ENCODE measurements at places on chromosomes 5 and 9.

DNA sequence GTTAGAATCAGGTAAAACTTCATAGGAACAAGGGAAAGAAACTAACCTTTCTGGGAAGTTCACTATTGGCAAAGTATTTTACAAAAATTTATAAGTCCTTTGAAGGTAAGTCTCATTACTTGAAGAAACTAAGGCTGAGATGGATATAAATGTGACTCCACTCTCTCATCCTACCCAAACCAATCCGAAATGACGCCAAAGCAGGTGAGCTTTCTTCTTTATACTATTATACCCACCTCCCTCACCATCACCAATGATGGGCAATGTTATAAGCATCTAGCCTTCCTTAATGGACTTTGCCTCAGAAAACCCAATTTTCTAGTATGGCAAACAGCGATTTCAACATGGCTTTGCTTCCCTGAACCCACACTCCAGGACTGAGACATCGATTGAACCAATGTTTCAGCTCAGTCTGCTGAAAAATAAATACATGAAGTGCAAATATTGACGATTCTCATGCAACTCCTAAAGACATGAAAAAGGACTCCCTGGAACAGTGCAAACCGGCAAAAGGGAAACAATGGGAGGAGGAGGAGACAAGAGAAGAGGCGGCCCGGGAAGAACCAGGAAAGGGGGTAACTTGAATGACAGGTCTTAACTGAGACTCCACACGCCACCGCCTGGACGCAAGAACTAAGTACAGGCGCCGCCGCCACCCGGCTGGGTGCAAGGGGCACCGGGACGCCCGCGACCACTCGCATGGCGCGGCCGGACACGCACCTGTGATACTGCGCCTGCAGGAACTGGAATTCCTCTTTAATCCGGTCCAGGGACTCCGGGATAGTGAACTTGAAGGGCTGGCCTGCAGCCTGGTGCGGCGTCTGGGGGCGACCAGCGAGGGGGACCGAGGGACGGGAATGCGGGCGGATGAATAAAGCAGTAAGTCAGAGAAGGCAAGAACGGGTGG, 2.5 kb downstream of the TLE1 start:
- peak; percentile 81 for DNase-seq

DNA sequence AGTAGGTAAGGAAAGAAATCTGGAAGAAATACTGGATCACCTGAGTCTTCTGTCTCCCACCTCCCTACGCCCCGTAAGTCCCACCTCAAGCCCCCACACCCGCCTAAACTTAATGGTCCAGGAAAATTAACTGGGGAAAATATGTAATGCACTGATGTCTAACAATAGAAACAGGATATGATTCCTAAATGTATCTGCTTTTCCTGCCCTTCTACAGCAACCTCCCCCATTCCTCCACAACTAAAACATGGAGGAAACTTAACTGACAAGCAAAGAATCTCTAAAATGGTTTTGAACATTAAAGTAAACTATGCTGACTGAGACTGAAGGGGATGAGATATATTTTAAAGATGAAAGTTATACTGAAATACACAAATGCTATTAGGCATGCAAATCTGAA, 10.4 kb downstream of the RFX3 start:
- no peak for DNase-seq

- DNase-seq = no peak
Observed at GRCh38 chr5:58075907-58076306, 384.0 kb downstream of the PLK2 start.

GRCh38 chr5:159410480-159410879, 80.2 kb upstream of the IL12B start:
- DNase-seq = no peak

DNA sequence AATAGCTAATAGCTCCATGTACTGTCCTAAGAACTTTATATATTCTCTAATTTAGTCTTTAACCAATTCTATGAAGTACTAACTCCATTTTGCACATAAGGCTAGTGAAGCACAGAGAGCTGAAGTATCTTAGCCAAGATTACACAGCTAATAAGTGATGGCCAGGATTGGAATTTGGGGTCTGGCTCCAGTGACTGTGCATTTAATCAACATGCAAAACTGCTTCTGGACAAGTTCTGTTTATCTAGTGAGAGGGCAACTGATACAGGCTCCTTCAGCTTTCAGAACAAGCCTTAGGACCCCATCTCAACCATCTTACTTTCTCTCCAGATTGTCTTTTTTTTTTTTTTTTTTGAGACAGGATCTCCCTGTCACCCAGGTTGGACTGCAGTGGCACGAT, 21.3 kb downstream of the SLC25A25 start:
- DNase-seq = no peak

DNA sequence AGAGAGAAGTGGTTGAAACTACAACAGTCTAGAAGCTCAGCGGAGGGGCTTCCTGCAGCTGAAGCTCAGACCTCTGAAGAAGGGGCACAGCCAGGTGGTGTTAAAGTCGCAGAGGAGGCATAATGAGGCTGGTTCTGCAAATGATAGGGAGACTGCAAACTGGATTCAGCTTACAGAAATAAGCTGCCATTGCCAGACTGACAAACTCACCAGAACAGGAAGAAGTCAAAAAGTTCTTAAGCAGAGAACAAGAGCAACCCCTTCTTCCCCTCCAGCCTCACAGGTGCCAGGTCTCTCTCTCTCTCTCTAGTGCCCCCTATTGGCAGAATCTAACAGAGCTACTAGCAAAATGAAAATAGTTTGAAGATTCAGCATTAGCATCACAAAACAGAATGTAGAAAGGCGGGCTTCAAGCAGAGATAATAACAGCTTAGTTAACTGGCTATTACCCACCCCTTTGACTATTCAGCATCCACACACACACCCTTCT, 76.7 kb downstream of the GRAMD2B start:
- DNase-seq = no peak

- DNase-seq = no peak
Observed at GRCh38 chr9:137804908-137805630, 72.5 kb upstream of the CACNA1B start.

GRCh38 chr9:136493567-136493971, 10.7 kb upstream of the SEC16A start:
- no peak for DNase-seq

DNA sequence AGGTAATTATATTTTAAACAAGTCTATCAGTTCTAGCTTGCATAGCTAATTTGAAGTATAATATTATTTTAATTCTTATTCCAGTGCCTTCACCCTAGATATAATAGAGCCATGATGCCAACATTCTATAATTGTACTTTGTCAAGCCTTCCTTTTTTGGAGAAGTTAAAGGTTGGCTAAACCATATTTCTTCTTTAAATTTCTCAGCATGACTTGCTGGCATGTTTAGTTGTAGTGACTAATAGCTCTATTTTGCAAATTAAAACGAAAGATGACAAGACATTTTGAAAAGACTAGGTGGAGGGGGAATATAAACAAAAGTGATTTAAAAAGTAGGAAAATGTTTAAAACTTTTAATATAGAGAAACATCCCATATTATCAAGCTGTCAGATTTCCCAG, 400.7 kb downstream of the PSAT1 start:
- no peak for DNase-seq

GRCh38 chr5:107389775-107390148, 281.0 kb downstream of the EFNA5 start:
- DNase-seq = no peak

DNA sequence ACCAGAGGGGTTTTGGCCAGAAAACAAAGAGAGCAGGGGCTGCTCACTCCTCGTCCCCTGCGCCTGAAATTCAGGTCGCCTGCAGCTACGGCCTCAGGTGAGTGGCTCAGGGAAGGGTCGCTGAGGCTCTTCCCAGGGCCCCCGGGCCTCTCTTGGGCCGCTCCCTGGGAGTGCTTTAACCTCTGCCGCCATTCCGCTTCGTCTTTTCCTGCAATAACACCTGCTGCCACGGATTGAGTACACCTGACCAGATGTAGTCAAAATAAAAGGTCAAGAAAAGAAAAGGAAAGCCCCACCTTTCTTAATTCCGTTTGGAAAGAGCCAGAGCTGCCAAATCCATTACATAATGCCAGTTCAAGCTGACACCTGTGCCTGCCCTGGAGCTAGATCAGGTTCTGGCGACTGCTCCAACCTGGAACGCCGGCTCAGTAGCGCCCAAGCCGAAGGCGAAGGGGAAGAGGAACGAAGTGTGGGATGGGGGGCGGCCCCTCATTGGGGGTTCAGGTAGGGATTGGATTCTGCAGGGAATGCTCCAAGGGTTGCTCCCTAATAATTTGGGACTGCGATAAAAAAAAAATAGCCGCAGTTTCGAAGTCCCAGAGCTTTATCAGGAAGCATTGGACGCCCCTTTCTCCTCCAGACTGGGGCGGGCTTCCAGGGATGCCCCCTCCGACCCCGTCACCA, 193.9 kb downstream of the MEF2C start:
- DNase-seq = no peak

GRCh38 chr5:28703651-28704260, 1665.4 kb upstream of the CDH9 start:
- DNase-seq = no peak

GRCh38 chr5:194102-194501, 2.8 kb downstream of the LRRC14B start:
- DNase-seq = no peak

DNA sequence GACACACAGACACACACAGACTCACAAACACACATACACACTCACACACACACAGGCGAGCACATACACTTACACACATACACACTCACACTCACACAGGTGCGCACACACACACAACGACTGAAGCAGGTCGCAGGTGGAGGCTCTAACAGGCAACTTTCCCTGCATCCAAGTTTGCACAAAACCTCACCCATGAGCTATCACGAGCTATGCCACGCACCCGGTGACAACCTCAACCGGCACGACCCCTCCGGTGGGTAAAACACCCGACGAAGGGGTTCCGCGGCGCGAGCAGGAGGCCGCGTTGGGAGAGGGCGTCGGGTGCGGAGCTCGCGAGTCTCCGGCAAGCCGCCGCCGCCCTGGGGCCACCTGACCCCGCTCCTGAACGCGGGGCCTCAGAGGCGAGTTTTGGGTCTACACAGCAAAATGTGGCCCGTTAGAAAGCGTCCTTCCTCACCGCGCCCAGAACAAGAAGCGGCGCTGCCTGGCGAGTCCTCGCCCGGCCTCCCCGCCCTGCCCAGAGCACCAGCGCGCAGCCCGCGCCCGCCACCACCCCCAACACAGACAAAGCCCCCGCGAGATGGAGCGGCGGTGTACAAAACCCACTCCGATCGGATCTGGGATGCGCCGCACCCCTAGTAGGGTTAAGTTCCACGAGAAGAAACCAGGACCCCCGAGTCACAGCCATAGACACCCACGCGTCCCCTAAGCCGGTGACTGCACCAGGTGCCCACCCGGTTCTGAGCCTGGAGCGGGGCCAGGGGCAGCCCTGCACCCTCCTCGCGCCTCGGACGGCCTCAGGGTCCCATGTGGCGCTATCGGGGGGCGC, 665 bp downstream of the SLC6A3 start:
- DNase-seq = no peak

GRCh38 chr5:7087719-7088297, 308.1 kb upstream of the ADCY2 start:
- DNase-seq = no peak

DNA sequence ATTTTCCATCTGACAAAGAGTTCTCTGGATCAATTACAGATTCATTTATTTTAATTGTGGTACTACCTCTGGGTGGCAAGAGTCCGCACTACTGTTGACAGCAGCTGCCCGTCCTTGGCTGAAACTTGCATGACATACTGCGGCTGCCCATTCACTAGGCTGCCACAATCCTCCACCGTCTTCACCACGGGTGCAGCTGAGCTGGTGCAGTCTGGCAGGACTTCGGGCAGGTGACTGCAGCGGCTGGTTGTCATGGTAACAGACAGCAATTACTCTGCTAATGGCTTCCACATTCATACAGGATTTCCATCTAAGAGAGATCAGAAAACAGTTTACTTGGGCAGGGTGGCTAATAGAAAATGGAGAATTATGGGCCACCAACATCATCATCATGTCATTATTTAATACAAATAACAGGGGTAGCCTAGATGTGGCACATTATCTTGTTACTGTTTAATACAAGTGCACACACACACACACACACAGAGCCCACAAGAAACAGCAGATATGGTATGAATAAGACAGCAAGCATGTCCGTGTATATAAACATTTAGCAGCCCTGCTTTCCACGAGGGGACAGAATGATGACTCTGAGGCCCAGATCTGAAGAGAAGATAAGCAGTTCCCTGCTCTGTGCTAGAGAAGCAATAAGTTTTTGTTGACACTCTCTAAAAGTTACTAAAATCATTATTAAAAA, 112.3 kb downstream of the MARCHF3 start:
- DNase-seq = no peak

- no peak for DNase-seq
Observed at GRCh38 chr9:84852617-84853301, 183.2 kb downstream of the NTRK2 start.

DNA sequence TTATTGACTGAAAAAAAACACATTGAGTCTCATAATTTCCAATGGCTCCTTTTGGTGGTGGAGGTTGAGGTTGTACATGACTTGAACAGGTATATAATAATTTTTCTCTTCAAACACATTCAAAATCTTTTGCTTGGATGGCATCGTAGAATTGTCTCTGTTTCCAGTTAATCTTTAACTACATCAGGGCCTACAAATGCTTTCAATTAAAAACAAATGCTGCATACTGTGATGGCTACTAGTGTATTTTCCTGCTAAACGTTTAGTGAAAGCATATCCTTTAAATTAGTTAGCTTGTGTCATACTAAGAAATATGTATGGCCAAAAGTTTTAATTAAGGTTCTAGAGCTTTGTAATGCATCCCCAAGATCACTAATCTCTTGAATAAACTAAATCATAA, 313.8 kb downstream of the SLF1 start:
- DNase-seq = no peak

DNA sequence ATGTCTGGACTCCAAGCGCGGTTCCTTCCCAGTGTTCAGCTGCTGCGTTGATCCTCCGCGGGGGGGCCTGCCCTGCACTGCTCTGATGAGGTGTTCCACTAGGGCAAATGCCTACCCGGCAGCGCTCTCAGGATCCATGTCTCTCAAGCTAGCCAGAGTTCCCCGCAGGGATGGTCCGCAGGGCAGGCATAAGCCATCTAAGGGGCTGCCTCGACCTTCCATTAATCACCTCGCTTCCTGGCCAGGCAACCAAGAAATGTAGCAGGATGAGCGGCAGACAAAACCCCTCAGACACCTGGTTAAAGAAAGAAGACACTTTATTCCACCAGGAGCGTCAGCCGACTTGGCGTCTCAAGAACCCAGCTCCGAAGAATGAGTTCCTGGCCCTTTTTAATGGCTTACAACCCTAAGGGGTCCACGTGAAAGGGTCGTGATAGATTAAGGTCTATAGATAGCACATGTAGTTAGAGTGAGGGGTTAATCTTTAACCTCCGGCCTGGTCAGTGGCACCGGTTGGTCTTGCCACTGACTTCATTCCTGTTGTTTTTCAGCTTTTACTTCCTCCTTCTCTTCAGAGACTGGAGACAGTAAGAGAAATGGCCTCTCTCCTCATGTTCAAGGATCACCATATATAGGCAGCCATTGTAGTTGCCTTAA, 47.2 kb upstream of the COX7C start:
- DNase-seq = no peak

GRCh38 chr5:50320131-50320749, 120.8 kb downstream of the EMB start:
- DNase-seq = no peak

- peak; percentile 54 for DNase-seq
Observed at GRCh38 chr5:157511651-157512644, 51.9 kb downstream of the NIPAL4 start.
